ENCODE measurements at places on chromosomes 3 and 15. TPM values are rescaled to one million over a fixed set of nuclear protein-coding genes. Genes with fewer than 3 reads are reported as not detected.

- no peak for DNase-seq
Measured at GRCh38 chr15:40006646-40007045, 32.3 kb downstream of the SRP14 start.

GRCh38 chr15:48396020-48396419 lies 64.8 kb downstream of the DUT start:
- no peak for DNase-seq

DNA sequence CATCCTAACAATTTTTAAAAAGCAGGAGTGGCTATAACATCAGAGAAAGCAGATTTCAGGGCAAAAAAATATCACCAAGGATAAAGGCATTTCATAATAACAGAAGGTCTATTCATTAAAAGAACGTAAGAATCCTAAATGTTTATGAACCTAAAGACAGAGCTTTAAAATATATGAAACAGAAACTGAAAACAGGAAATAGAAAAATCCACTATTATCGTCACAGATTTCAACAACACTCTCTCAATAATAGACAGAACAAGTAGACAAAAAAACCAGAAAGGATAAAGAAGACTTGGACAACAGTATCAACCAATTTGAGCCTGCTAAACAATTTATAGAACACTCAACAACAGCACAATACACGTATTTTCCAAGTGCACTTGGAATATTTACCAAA lies 71.4 kb downstream of the FBXL22 start:
- no peak for DNase-seq

DNA sequence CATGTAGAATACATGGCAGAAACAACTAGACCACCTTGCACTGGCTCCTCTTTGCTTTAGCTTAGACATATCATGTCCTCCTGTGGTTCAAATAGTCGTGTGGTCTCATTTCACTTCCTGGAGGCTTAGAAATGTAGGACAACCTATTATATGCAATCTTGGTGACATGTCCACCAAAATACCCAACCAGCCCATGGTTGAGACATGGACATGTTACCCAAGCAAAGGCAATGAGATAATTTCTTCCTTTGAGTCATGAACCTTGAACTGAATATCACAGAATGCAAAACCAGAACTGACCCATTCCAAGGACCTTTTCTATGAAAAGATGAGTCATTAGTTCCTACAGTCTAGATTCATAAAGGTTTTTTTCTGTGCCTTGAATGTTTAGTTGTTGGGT lies 309.0 kb upstream of the MDFIC2 start:
- DNase-seq, result no peak

- no peak for DNase-seq
Measured at GRCh38 chr15:70047386-70048197, 50.1 kb downstream of the TLE3 start.

DNA sequence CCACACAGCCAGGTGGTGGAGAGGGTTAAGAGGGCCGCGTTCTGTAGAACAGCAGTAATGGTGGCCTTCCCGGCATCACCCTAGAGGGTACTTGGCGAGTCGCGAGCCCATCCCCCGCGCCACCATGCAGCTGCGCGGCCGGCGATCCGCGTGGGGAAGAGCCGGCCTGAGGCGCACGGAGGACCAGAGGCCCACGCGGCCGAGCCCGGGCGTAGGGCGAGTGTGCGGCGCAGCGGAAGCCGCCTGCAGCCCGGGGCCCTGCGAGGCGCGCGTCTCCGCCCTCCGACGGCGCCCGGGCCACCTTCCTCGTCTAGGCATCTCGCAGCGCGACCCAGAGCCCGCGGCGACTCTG lies 423 bp downstream of the TKT start:
- DNase-seq, result peak; percentile 64

GRCh38 chr3:172877011-172877410 lies 126.5 kb downstream of the ECT2 start:
- DNase-seq, result no peak

DNA sequence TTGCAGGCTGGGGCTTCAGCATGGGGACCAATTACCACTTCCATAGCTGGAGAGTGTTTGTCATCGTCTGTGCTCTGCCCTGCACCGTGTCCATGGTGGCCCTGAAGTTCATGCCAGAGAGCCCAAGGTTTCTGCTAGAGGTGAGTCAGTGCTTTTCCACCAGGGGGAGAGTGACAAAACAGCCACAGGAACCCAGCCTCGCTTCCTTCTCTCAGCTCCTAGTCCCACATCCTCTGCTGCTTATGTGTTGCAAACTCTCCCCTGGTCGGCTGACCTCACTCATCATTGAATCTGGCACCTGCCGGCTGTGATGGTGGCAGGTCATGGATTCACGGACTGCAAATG lies 158.3 kb downstream of the SV2B start:
- no peak for DNase-seq

DNA sequence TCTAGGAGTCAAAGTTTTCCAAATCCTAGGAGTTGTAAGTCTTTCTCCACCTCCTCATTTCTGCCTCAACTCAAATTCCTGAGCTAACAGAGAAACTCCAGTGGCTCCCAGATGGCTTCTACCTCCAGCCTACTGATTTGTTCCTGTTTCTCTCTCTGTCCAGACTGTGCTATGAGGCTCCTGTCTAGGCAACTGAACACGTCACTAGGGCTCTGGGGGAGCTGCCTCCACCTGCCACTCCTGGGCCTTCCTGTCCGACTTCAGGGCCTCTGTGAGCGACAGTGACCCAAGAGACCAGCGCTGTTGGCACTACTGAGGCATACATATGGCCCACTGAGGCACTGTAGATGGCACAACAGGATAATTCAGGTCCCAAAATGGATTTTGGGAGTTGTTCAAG lies 71.4 kb downstream of the EXOG start:
- DNase-seq, result no peak

DNA sequence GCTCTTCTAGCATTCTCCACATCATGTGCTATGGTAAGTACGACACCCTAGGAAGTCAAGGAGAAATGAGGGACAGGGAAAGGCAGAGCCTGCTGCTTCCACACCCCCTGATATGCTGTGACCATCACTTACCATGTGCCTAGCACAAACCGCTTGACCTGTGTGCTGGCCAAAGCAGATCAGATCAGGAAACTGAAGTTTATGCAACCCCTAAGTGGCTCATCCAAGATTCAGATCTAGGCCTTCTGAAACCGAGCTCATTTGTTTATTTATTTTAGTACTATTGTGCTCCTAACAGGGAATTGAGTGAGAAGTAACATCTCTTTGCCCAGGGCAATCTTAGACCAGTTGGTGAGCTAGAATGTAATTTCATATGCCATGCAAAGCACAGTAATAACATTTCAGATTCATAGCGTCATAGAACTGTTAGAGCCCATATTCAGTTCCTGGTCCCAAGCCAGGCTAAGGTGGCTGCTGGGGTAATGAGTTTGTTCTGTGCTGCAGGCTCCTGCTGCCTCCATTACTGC lies at the start of gene RTP2:
Gene RTP2, minus strand, starts transcription at position 51 of the 527 bp plus-strand sequence. CDS start 429 bp downstream, outside the sequence.
- no peak for DNase-seq

DNA sequence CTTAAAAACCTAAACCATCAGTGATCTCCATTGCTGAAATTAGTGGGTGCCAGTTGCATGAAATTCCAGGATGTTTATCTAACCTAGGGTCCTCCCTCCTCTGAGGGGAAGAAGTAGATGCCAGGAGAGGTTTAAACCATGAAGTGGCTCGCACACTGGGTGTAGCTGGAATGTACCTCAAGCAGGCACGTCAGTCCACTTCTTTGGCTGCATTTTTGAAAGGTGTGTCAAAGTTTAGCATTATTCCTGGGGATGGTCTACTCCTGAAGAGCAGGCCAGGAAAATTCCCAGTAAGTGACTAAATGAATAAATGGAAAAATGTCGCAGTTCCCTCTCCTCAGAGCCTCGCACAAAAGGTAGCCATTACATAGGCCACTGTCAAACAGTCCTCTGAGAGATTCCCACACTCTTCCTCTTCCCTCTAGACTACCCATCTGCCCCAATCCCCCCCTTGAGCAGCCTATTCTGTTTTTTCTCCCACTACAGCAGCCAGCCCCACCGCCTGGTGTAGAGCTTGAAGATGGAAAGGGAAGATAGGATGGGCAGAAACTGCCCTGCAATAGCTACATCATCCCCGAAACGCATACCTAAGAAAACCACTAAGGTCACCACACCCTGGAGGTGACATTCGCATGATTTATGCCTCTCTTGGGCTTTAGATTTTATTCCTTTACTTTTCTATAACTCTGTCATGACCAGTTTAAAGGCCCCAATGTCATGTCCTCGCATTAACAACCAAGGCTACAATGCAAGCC lies 655 bp upstream of the TMOD3 start:
- no peak for DNase-seq

DNA sequence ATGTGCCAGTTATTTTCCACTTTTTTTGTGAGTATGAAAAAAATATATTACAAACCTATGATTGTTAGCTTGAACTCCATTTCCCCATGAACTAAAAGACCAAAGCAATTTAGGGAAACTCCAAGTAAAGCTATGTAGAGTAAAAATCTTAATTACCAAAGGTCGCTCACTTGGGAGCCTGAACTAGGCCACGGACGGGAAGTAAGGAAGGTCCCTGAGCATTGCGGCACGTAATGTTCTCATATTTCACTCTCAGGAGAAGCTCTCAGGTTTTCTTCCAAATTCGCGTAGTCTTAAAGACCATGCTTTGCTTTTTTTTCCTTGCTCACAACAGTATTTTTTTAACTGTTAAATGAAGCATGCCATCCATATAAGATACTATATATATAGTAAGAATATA lies 215.3 kb upstream of the RARB start:
- DNase-seq, result no peak

SLC6A6 gene
- total RNA-seq, result 57.1 TPM

SCAP gene
- total RNA-seq, result 73.8 TPM

C3orf85 gene
- 33.4 TPM for total RNA-seq

NUTM1 gene
- total RNA-seq, result not detected

SH3GL3 gene
- 8.7 TPM for total RNA-seq
